ENCODE measurements at places on chromosomes 6 and 20.

- no peak for DNase-seq
These were observed 712 bp downstream of the RXRB start for GRCh38 chr6:33199687-33200218.

- DNase-seq = no peak
These were observed 150.9 kb upstream of the STMND1 start for GRCh38 chr6:16950825-16951495.

DNA sequence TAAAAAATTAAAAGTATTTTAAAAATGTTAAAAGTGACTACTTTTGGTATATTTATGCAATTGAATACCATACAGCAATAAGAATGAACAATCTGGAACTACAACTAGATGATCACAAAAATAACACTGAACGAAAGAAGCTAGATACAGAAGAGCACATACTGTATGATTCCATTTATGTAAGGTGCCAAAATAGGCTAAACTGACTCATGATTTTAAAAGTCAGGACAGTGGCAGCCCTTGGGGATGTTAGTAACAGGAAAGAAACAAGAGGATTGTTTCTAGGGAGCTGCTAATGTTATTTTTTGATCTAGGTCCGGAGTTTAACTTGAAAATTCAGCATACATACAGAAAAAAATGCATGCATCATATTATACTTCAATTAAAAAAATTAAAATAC, 42.3 kb downstream of the KIF13A start:
- no peak for DNase-seq

GRCh38 chr6:34993213-34993612, 104.2 kb downstream of the ANKS1A start:
- no peak for DNase-seq

- DNase-seq = no peak
These were observed 179.1 kb upstream of the HS3ST5 start for GRCh38 chr6:114521926-114522325.

- no peak for DNase-seq
These were observed 6.6 kb downstream of the EZR start for GRCh38 chr6:158812611-158813010.

All from HEK293T (cell line).